ENCODE measurements at places on chromosomes 5 and 9. TPM values are rescaled to one million over a fixed set of nuclear protein-coding genes. Genes with fewer than 3 reads are reported as not detected.
A peak's percentile ranks its signal among the peaks of the same experiment; 100 is the strongest.

GRCh38 chr9:70574151-70574837, 159.8 kb upstream of the KLF9 start:
- no peak for DNase-seq

DNA sequence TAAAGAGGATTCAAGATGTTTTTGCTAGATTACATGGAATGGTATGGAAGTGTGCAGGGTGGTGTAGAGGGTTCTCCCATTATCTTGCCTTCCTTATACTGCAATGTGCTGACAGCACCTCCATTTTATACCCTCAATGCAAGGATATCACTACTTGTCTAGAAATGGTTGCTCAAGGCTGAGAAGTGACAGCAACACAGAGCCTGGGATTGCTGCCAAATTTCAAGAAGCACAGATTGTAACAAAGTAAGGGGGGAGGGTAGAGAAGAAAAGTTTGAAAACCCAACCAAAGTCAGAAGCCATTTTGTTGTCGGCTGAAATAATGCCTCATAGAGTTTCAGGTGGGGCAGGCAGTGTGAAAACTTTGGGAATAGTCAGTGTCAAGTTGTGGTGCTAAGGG, 29.8 kb downstream of the PCDHAC2 start:
- peak; percentile 30 for DNase-seq

DNA sequence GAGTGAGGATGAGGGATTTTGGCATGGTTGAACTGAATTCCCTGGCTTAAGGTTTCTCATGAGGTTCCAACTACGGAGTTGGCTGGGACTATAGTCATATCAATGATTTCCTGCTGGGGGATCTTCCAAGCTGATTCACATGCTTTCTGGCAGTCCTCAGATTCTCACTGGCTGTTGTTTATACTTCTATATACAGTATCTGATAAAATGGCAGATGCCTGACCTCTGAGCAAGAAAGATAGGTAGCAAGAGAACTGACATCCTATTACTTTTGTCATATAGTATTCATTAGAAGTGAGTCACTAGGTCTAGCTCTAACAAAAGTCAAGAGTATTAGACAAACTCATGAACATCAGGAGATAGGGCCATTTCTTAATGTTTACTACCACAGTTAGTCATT, 440.9 kb upstream of the EDIL3 start:
- no peak for DNase-seq

GRCh38 chr5:57524348-57525060, 41.9 kb upstream of the ACTBL2 start:
- DNase-seq: no peak

GRCh38 chr9:106880863-106881262, 17.9 kb downstream of the ZNF462 start:
- no peak for DNase-seq

DNA sequence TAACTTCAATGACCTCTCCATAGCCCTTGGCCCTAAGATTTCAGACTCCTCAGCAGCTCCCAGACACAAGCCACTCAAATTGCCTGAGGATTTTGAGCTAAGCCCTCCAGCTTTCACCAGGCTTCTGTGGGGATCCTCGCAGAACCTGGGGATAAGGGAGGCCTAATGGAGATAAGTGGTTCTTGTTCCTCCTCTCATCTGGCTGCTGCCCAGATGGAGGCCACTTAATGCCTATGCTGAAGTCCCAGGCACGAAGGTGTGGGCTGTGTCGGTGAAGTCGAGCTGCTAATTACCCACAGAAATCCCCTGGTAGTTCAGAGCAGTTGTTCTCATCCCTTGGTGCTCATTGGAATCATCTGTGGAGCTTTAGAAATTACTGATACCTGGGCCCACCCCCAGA, 10.3 kb upstream of the FAT2 start:
- DNase-seq: no peak

DNA sequence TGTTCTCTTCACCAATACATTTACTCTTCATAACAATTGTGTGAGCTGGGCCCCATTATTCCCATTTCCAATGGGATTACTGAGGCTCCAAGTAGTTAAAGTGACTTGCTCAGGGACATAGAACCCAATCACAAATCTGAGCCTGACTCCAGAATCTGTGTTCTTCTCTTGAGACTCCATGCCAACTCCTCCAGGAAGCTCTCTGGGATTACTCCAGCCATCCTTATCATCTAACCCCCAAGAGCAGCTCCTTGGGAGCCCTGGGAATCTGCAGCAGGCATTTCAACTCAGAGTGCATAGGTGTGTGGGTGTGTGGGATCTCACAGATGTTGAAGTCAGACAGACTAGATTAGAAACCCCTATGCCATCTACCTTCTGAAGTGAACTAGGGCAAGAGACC, 131.4 kb upstream of the BOD1 start:
- no peak for DNase-seq

DNA sequence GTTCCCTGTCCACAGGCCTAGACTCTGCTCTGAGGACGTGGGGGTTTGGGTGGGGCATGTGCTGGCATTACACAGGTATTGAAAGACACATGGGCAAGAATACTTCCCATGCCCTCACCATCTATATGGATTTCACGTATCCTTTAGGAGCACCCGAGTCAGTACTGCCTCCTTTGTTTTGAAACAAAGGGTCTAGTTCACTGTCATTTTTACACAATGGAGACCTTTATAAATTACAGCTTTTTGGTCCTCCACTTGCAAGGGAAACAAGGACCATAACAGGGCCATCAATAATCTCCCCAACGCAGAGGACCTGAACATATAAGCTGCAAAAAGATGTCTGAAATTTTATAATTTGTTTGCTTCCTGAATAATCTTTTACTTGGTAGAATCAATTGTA, 24.9 kb upstream of the CRHBP start:
- no peak for DNase-seq

DNA sequence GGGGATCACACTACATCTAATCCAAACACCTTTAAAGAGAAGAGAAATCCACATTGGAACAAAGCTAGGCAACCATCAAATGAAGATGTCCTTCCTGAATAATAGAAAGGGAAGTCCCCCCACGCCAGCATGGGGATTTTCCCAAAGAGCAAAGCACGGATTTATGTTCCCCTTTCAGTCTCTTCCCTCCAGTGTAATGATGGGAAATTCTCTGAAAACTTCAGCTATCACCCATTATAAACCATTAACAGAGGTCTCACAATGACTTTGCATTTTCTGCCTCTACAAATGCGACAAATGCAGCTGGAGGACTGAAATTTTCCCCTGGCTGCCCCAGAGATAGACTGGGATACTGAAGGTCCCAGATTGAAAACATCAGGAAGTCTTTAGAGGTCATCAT, 368.7 kb downstream of the EFNA5 start:
- no peak for DNase-seq

- no peak for DNase-seq
Measured at GRCh38 chr5:157038568-157039187, 20.2 kb downstream of the HAVCR1 start.

DNA sequence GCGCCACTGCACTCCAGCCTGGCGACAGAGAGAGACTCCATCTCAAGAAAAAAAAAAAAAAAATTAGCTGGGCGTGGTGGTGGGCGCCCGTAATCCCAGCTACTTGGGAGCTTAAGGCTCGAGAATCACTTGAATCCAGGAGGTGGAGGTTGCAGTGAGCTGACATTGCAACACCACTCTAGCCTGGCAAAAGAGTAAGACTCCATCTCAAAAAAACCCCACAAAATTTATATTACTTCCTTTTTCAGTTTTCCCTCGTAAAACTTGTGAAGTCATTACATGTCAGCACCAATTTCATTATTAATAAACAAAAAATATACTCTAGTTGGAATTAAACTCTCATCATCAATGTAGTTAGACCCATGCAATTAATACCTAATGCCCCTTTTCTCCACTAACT, 43.9 kb downstream of the SHLD3 start:
- no peak for DNase-seq

DNA sequence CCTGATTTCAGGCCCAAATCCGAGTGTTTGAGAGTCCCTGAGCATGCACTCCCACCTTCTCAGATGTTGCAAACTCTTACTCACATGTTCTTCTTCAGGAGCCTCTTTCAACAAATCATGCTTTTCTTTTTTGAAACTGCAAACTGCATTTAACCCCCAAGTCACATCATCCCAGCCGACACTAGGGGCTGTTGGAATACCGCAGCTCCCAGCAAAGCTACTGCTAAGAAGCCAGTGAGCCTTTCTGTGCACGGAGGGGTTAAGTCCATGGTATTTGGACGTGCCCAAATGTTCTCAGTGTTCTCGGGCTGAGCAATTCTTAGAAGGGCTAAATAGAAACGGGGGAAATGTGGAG, 282.9 kb downstream of the NFIB start:
- peak; percentile 72 for DNase-seq

DNA sequence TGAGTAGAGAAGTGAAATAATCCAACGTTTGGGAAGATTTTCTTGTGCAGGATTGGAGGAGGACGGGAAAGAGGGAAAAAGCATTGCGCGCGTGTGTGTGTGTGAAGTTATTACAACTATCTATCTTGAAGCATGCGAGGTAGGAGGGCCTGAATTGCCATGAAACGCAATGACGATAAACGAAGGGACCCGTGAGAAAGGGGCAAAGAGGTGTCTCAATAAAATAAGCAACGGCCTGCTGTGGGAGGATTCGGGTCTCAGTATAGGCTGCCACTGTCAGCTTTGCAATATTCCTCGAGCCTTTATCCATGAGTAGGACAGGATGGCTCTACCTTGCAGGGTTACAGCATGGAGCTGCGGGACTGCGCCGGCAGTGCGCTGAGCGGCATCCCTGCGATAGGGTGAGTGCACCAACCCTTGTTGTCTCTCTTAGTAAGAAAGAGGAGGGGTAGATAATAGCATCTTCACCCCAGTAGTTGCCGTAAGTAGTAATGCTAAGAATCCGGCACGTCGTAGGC, 631 bp upstream of the RCL1 start:
- DNase-seq: no peak

DNA sequence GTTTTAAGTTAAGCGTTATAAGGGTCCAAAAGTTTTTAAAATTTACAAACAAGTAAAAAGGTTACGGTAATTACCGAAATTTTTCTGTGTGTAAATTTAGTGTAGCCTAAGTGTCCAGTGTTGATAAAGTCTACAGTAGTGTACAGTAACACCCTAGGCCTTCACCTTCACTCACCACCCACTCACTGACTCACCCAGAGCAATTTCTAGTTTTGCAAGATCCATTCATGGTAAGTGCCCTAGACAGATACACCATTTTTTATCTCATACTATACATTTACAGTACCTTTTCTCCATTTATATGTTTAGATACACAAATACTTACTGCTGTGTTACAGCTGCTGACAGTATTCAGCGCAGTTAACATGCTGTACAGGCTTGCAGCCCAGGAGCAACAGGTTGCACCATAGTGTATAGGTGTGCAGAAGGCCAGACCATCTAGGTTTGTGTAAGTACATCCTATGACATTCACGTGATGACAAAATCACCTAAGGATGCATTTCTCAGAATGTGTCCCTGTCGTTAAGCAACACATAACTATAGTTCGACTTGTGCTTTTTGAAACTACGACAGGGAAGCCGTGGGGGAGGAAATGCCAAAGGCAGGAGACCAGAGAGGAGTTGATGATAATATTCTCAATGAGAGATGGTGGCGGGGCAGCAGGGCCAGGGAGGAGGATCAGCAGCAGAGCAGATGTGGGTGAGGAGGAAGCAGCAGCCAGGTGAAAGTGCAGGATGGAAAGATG, 48.6 kb downstream of the PSMB7 start:
- DNase-seq: no peak

DNA sequence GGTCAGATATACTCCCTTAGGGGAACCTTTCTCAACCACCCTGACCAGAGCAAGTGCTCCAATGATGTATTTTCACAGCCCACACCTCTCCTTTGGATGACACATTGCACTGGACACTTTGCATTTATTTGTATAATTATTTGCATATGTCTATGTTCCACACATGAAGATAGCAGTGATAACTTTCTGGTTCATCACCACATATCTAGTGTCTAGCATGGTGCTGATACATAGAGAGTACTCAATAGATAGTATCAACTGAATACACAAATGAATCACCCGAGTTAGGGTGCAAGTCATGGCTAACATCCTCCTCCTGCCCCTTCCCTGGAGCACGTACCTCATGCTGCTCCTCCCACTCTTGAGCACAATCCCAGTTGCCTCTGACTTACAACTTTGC, 617.6 kb downstream of the EBF1 start:
- DNase-seq: no peak

GRCh38 chr5:171342362-171343111, 33.5 kb downstream of the TLX3 start:
- peak; percentile 76 for DNase-seq

GRCh38 chr5:81639556-81639955, 111.3 kb downstream of the SSBP2 start:
- DNase-seq: no peak

Gene IL9
- total RNA-seq: not detected

Gene DND1
- 1.3 TPM for total RNA-seq

Gene AGXT2
- 8.0 TPM for total RNA-seq

Gene ANGPTL2
- total RNA-seq: 17.6 TPM

Gene FOXI1
- not detected for total RNA-seq

Gene POLE3
- total RNA-seq: 32.5 TPM

Gene HRH2
- 2.5 TPM for total RNA-seq

Gene F2RL1
- 210 TPM for total RNA-seq

Gene DIPK1B
- total RNA-seq: 31.7 TPM

Gene GRXCR2
- not detected for total RNA-seq

Gene PCDHB15
- total RNA-seq: 1.8 TPM

Gene PCDHGA9
- 1.1 TPM for total RNA-seq

Data from hepatocyte (in vitro differentiated cells).